Activated CD4-positive, alpha-beta T cell treated with anti-CD3 and anti-CD28 coated beads for 4 hours (primary cell): ENCODE measurements at places on chromosomes 12 and 14.

- DNase-seq, result no peak
Observed at GRCh38 chr12:29026419-29026818, 122.7 kb upstream of the FAR2 start.

- DNase-seq, result no peak
Observed at GRCh38 chr14:76597387-76597786, 163.9 kb upstream of the VASH1 start.

DNA sequence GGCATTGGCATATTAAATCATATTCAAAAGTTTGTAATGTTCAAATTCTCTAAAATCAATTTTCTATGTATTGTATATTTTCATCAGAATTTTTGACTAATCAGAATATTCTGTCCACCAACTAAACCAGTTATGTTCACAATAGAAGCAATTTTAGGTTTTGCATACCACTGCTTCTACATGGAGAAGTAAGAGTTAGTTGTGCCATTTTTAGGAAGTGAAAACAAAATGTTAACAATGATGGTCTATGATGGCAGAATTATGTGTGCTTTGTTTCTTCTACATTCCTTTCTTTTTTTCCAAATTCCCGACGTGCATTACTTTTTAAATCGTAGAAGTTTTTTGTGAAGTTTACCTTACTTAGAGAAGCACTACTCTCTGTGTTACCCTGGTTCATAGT lies 29.5 kb downstream of the ABHD12B start:
- no peak for DNase-seq

DNA sequence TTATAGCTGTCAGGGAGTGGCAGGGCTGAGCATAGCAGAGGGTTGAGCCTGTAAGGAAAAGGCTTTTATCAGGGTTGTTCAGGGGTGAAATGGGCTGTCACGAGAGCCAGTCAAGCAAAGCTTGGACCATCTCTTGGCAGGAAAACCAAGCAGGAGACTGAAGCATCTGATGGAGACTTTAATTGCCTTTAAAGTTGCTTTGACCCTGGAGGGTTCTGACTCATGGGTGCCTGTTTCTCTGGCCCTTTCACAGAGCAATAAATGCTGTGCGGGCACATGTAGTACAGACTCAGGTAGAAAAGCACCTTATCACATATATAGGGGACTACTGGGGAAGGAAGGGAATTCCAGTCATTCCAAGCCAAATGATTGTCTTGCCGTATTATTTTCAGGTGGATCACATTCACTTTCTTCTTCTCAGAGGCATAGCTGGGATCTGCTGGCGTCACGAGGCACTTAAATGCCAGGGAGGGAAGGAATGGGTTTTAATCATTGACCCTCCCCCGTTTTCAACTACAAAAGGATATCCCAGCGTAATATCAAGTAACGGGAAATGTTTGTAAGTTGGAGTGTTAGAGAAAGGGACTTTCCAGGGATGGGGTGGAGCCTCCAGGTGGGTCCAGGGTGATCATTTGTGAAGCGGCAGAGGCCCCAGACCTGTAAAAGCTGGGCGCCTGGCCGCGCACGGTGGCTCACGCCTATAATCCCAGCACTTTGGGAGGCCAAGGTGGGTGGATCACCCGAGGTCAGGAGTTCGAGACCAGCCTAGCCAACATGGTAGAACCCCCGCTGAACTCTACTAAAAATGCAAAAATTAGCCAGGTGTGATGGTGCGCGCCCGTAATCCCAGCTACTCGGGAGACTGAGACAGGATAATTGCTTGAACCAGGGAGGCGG lies 34.9 kb downstream of the PLEKHD1 start:
- DNase-seq, result no peak

- no peak for DNase-seq
Observed at GRCh38 chr14:76262641-76263040, 110.9 kb downstream of the GPATCH2L start.

- no peak for DNase-seq
Observed at GRCh38 chr12:16198884-16199283, 78.6 kb downstream of the SLC15A5 start.

- DNase-seq, result no peak
Observed at GRCh38 chr12:132061197-132061596, 82.9 kb downstream of the DDX51 start.

DNA sequence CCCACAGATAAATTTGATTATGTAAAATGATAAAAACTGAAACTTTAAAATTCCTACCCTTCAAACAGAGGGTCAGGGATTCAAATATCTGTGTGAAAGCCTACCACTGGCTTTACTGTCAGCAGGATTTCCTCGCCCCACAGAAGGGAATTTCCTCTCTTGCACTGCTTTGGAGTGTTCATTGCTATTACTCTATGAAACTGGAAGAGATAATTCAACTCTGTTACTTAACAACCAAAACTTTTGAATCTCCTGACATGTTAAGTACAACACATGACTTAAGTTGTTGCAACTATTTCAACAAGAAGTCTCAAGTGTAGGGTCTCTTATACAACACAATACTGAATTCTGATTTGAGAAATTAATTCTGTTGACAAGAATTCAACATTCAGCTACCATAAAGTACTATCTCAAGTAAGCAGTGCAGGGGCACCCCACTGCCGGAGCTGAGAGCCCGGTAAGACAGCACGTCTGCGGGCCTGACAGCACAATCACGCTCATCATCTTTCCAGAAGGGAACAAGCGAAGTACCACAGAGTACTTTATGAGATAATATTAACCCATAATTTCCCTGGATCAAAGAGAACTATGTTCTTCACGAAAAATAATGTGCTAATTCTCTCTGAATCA lies 22.9 kb downstream of the DICER1 start:
- DNase-seq, result no peak

DNA sequence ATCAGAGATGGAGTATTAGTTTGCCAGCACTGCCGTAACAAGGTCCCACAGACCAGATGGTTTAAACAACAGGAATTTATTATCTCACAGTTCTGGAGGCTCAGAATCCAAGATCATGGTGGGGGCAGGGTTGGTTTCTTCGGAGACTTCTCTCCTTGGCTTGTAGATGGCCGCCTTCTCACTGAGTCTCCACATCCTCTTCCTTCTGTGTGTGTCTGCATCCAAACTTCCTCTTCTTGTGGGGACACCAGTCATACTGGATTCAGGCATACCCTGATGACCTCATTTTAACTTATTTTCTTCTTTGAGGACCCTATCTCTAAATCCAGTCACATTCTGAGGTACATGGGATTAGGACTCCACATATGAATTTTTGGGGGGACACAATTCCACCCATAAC lies 455.5 kb downstream of the RGS6 start:
- DNase-seq, result no peak

- DNase-seq, result no peak
Observed at GRCh38 chr12:51430196-51430895, 5.7 kb downstream of the SLC4A8 start.

- no peak for DNase-seq
Observed at GRCh38 chr14:64197996-64198395, 96.2 kb downstream of the ESR2 start.

DNA sequence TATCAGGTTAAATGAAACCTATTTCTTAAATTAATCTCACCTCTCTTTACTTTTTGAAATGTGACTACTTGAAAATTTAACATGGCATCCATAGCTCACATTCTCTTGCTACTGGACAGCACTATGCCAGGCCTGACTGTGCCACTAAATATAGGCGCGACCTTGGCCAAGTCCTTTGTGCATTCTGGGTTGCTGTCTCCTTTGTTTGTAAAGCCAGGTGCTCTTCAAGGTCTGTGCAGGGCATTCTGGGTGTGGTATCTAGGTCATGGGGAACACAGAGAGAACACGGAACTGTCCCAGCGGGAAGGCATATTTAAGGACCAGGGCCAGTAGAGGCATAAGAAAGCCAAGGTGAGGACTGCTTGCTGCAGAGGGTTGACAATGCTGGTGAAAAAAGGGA lies 121.2 kb downstream of the ZNF664 start:
- DNase-seq, result no peak

DNA sequence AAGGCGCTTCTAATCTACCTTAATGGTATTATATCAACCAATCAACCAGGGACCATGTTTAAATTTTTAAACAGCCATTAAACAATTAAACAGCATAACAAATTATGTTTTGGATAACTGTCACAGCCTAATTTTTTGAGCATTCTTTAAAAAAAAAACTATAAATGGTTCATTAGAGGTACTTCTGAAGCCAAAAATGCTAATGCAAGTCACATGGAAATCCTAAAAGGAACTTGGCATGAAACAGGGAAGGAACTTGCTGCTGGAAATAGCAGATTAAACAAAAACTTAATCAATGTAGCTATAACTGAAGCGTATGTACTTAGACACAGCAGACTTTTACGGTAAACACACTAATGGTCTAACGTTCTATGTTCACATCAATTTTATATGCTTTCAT lies 190.2 kb upstream of the BTG1 start:
- no peak for DNase-seq

- DNase-seq, result no peak
Observed at GRCh38 chr14:36243183-36243582, 66.7 kb upstream of the PTCSC3 start.

GRCh38 chr12:91367234-91367849 lies 184.7 kb upstream of the DCN start:
- no peak for DNase-seq

DNA sequence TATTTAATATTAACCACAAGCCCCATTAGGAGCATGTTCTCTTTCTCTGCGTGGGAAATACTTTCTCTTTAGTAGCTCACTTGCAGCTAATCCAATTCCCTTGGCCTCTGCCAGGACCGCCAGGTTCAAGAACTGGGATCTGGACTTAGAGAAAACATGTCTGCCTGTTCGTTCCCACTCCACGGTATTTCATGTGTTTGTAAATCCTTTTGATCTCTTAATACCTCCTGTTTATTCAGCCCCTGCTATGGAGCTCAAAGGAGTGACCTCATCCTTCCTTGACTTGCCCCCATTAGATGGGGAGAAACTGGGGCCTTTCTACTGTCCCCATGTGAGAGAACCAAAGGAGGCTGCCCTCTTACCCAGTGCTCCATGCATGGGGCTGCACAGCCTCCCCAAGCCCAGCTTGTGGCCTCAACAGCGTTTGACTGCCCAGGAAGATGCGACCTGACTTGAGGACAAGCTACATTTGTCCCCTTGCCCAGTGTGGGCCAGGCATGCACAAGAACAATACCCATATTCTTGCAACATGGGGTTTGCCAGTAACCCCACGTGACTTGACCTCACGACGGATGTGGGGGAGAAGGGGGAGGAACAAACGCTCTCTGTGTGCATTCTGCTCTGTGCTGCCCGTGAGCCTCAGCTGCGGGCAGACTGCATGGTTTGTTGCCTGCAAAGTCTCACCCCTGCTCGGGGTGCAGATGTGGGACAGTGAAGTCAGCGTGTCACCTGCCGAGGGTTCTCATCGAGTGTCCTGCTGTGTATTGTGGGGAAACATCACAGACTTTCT lies 30.3 kb downstream of the CD9 start:
- DNase-seq, result peak; percentile 54

- DNase-seq, result no peak
Observed at GRCh38 chr12:5967645-5968415, 22.8 kb upstream of the ANO2 start.

- peak; percentile 6 for DNase-seq
Observed at GRCh38 chr12:27711317-27711682, 668 bp downstream of the MRPS35 start.

- DNase-seq, result no peak
Observed at GRCh38 chr12:29187756-29188155, 38.7 kb downstream of the FAR2 start.

DNA sequence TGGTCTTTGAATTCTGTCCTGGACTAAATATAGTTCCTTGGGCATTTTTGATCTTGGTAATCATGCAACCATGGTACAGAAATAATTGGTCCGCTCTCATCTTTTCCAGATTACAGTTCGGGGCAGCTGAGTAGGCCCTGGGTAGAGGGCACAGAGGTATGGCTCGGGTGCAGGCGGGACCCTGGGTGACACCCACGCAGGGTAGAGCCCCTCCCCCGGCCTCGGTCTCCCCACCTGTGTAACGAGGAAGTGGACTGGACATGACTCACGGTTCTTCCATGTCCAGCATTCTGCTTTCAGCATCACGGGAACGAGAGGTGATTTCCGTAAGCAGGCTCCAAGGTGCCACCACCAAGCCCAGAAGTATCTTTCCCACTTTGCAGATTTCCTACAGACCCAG lies 91.0 kb upstream of the DIO3 start:
- DNase-seq, result no peak

DNA sequence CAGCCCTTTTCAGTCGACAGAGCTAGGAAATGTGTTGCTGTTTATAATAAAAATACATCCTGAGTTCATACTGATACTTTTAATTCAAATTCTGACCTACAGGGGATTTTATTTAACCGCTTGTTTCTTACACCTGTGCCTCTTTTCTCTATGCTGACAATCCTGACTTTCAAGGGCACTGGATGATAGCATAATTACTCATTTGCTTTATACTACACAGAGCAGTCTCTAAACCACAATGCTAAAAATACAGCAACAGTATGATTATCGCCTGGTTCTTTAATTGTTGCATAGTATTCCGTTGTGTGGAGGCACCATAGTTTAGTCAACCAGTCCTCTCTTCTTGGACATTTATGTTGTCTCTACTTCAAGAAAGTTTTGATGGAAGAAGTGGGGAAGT lies 372.9 kb downstream of the DPF3 start:
- DNase-seq, result no peak

DNA sequence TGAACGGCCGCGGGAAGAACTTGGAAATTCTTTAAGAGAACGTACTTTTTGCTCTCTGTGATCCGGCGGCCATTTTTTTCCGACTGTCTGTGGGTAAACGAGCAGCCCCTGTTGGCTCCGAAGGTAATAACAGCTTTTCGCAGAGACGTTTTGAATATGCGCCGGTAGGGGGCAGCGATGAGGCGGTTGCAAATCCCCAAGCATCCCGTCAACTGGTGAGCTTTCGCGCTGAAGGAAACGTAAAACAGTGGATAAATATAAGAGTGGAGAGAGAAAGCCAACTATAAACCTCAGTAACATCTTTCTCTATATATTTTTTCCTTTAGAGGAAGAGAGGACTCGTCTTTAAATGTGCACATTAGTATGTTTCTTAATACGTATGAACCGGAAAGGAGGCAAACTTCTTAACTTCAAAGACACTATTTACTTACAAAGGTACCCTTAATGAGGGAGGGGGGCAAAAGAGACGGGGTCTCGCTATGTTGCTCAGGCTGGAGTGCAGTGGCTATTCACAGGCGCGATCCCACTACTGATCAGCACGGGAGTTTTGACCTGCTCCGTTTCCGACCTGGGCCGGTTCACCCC lies 9.6 kb upstream of the NEMF start:
- peak; percentile 82 for DNase-seq

DNA sequence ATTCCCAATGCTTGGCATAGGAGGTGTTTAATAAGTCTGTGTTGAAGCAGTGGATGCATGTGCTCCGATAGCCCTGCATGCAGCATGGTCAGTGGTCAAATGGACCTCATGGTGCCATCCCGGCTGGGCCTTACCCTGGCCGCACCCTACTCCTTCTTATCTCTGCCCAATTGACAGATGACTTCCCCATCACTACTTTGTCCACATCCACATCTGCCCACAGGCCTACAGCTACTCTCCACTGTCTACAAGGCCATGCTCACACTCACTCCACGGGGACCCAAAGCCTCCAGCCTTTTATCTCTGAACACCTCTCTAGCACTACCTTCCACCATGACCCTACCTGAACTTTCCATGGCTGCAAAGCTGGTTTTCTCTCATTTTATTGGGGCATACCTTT lies 11.5 kb downstream of the SERPINA11 start:
- no peak for DNase-seq
